ENCODE measurements at places on chromosomes 5 and 9. TPM values are rescaled to one million over a fixed set of nuclear protein-coding genes. Genes with fewer than 3 reads are reported as not detected.

- no peak for DNase-seq
Measured at GRCh38 chr9:12916042-12916441, 141.2 kb downstream of the LURAP1L start.

DNA sequence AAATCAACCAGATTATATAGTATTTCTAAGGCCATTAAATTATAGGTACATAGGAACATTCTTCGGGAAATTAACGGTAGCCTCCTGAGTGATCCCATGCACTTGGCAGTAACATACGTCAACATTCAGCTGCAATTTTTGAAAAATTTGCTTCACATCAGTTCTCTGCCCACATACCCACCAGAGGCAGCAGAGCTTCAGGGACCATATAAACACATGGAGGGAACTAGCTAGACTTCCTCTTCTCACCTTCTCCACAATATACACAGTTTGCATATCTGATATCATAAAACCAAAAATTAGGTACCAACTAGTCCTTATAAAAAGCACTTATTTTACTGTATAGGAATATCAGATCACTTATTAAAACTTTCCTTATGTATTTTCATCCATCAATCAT is 4.8 kb downstream of the PSIP1 start:
- DNase-seq, result no peak

DNA sequence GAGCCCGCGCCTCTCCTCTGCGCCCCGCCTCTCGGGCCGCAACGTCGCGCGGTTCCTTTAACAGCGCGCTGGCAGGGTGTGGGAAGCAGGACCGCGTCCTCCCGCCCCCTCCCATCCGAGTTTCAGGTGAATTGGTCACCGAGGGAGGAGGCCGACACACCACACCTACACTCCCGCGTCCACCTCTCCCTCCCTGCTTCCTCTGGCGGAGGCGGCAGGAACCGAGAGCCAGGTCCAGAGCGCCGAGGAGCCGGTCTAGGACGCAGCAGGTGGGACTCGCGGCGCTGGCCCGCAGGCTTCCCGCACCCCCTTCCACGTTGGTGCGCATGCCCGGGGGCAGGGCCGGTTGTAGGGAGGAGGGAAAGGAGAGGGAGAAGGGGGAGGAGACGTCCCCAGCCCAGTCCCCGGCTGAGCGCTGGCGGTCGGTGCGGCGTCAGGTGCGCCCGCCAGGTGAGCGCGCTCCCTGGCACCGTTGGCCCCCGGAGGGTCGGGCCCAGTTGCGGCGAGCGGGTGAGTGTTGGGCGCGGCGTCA is at the start of gene OCLN:
OCLN (plus strand) TSS at position 400 of the 532 bp plus-strand sequence. CDS start 11,455 bp downstream, outside the sequence.
- DNase-seq, result peak; percentile 87

DNA sequence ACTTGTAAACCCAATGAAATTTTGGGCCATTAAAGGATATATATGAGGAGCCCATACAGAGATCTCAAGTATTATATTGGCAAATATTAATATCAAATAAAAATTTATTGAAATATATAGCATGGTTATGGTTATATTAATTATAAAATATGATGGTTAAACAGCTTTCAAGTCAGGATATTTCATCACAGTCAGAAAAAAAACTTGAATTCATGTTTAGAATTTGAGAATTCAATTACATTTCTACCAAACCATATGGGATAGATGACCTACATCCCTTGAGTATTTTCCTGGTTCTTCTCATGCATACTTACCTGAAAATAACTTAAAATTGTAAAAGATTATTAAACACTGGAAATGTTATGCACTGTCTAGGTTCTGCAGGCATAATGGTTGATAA is 956.1 kb upstream of the EDIL3 start:
- no peak for DNase-seq

DNA sequence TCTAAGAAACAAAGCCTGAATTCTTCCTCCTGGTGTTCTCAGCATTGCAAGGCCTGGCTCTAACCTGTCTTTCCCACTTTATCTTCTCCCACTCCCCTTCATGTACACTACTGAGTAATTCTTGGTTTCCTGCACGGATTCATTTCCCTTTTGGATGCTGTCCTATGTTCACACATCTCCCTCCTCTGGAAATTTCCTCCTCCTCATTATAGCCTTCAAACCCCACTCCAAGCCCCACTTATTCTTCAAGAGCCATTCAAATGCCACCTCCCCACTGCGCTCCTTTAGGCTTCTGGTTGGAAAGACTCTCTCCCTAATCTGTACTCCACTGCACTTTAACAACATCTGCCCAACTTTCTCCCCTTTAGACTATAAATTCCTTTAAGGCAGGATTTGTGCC is 28.2 kb upstream of the C5orf63 start:
- DNase-seq, result no peak

DNA sequence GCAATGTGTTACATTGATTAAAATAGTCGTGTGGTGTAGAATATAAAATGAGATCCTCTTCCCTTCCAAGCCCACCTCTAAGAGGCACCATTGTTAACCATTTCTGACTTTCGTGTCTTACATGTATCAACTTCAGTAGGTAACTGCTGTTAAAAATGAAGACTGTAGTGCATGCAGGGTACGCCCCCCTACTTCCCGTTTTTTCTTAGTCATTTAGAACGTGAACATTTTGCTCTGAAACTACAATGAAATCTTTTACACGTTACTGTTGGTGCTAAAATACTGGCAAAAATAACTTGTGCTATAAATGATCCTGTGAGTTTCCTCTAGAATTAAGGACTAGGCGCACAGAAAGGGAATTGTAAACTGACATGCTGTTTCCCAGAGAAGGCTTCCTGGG is 41.5 kb downstream of the WNK2 start:
- DNase-seq, result no peak

DNA sequence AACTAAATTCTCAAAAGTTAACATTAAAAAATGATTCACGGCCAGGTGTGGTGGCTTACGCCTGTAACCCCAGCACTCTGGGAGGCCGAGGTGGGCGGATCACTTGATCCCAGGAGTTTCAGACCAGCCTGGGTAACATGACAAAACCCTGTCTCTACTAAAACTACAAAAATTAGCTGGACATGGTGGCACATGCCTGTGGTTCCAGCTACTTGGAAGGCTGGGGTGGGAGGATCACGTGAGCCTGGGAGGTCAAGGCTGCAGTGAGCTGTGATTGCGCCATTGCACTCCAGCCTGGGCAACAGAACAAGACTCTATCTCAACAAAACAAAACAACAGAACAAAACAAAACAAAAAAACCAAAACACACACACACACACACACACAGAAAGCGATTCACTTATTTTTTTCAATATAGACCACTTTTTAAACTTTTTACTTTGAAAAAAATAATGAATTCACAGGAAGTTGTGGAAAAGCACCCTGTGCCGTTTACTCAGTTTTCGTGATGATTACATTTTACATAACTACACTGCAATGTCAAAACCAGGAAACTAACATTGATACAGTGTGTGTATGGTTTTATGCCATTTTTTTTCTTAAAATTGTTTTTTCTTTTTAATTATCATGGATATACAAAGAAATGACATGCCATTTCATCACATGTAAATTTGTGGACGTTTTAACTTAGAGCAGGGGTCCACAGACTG is 73.7 kb downstream of the TENT4A start:
- DNase-seq, result no peak

- no peak for DNase-seq
Measured at GRCh38 chr9:109799141-109799540, 19.1 kb downstream of the PALM2AKAP2 start.

DNA sequence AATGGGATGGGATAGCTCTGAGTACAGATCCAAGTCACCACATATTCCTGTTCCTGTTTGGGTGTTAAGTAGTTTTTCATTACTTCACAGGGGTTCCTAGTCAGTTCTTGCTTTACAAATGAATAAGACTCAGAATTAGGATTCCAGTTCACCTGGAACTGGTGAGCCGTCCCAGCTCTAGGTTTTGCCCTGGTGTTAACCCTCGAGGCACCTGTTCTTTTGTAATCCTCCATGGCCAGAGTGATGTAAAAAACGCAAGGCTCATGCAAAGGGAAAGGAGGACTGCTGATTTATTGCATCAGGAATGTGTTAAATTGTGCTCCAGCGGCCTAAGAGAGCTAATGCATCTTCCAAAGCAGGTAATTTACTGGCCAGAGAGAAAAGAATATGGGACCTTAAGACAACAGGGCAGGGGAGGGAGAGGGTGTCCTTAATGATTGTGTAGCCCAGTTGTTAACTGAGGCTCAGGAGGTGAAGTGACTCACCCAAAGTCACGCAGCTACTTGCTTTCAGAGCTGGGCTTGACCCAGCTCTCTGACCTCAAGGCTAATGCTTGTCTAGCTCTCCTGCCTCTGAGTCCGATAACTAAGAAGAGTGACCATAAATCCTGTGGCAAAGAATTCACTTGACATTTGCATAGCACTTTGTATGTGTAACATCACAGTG is 70.5 kb downstream of the DMRT2 start:
- DNase-seq, result no peak

DNA sequence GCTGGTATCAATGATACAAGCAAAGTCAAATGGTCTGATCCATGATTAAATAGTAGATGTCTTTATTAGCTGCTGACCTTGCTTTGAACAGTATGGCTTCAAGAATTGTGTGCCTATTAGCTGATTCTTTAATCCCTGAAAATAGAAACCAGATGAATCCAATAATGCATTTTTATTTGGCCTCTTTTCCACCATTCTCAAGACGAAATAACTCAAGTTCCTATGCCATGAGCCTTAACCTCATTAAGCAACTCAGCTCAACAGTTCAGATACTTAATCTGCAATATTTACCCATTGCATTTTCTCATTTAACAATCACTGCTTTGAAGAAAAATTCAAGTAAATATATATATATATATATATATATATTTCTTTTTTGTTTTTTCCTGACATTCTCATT is 588.6 kb upstream of the MEF2C start:
- DNase-seq, result no peak

DNA sequence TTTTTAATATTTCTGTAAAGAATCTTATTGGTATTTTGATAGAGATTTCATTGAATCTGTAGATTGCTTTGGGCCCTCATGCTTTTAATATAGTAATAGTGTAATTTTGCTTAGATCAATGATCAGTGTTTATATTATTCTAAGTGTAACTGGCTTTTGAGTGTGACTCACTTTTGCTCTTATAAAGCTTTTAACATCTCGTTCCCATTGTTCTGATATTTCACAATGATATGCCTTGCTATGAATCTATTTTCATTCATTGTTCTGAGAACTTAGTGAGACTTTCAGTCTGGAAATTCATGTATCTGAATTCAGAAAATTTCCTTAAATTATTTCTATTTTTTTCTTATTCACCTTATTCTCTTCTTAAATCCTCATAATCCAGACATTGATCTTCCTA is 13.5 kb upstream of the MAMDC2 start:
- DNase-seq, result no peak

- no peak for DNase-seq
Measured at GRCh38 chr5:133511653-133512235, 100.6 kb downstream of the FSTL4 start.

DNA sequence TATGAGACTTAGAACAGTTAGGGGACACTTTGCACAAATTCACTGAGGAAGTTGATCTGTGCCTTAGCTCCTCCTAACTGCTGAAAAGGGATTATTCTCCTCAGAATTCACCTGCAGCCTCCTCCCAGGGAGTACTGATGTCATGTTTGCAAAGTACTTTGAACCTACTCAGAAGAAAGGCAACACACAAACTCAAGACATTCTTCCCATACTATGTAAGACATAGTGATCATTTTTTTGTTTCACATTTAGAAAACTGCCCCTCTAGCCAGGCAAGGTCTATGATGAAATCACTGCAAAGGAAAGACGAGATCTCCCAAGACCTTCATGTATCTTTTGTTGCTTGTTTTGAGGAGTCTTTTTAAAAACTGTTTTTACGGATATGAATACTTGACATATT is 10.6 kb upstream of the VLDLR start:
- peak; percentile 6 for DNase-seq

DNA sequence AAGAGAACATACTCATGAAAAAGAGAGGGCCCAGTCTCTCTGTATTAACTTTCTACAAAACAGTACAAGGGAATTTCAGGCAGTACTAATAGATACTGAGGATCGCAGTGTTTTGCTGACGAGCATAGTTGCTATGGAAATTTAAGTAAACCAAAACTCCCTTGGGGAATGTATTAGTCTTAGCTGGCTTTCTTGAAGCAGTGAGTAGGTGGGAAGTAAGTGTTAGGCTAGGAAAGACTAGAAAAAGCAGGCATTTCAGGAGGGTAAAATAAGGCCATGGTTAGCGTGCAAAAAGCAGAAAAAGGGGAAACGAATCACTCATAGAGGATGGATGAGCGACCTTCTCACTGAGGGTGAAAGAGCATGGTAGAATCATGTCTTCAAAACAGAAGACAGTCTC is 84.3 kb upstream of the ACTBL2 start:
- no peak for DNase-seq

DNA sequence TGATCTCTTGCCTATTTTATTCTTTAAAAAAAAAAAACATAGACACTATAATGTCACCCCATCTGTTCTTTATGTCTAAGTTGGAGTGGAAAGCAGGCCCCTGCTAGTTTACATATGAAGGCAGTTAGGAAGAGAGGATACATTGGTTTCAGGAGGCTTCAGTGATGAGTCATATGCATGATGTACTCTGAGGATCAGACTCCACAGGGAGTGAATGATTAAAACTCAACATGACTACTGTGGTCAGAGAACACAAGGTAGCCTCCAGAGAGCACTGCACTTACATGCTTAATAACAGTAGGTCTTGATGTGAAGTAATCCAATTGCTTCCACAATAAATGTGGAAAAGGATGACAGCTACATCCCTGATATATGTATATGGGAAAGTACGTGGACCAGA is 22.7 kb upstream of the FSTL4 start:
- peak; percentile 67 for DNase-seq

- DNase-seq, result no peak
Measured at GRCh38 chr9:132726576-132727130, 56.4 kb downstream of the GTF3C4 start.

GRCh38 chr5:74140409-74140808 is 500.1 kb downstream of the ENC1 start:
- DNase-seq, result no peak

DNA sequence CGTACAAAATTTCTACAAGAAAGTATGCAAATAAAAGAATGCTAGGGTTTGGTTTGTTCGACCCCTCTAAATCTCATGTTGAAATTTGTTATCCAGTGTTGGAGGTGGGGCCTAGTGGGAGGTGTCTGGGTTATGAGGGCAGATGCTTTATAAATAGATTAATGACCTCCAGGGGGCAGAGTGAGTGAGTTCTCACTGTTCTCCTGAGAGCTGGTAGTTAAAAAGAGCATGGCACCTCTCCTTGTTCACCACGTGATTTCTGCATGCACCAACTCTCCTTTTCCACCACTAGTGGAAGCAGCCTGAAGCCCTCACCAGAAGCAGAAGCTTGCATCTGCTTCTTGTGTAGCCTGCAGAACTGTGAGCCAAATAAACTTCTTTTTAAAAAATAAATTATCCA is 50.4 kb upstream of the FAM170A start:
- DNase-seq, result peak; percentile 72

DNA sequence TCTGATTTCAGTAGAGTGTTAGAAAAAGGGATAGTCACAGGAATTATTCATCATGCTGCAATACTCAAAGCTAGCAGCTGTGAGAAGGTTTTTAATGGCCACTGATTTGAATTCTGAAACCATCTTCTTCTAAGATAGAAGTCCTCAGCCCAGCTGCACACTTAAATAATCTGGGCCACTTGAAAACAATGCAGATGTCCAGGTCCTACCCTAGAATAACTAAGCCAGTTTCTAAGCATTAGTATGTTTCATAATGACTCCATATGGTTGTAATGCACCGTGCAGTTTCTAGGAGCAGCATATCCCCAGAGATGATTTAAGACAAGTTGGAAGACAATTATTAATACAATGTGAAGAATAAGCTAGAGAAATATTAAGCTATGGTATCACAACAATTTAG is 159.9 kb upstream of the FBXL17 start:
- no peak for DNase-seq

OR13D1 gene
- polyA plus RNA-seq, result not detected

RAB3C gene
- polyA plus RNA-seq, result not detected

OBP2B gene
- not detected for polyA plus RNA-seq

SYK gene
- polyA plus RNA-seq, result 0.03 TPM

NPM1 gene
- polyA plus RNA-seq, result 5,196 TPM

MAMDC2 gene
- polyA plus RNA-seq, result 0.58 TPM
